Stimulated activated naive B cell treated with anti-CD40 and anti-IgM and Interleukin-4, amounts not matched to agents 10 μg/mL and 1 μg/mL and 100 μg/mL, for 72 hours (primary cell): ENCODE measurements at places on chromosomes 16 and 17.
A peak's percentile ranks its signal among the peaks of the same experiment; 100 is the strongest.

- DNase-seq: peak; percentile 25
Measured at GRCh38 chr16:4847774-4848587, 700 bp downstream of the UBN1 start.

DNA sequence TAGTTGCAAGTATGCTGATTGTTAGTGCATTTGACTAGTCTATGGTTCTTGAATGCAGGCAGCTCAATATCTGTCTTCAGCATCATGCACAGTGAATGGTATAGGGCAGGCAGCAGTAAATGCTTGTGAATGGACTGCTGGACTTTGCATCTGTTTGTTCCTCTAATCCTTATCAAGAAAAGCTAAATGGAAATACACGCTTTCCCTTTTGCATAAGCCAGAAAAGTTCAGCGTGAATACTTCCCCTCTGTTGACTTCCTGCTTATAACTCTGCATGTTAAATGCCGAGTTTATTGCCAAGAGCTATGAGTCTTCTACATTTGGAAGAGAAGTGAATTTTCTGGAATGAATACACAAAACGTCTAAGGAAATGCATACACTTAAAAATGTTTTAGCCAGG, 127.9 kb upstream of the CPHXL start:
- no peak for DNase-seq

GRCh38 chr16:12898551-12898950, 2.8 kb upstream of the SHISA9 start:
- no peak for DNase-seq

GRCh38 chr17:47942096-47942510, 732 bp downstream of the PNPO start:
- DNase-seq: no peak

DNA sequence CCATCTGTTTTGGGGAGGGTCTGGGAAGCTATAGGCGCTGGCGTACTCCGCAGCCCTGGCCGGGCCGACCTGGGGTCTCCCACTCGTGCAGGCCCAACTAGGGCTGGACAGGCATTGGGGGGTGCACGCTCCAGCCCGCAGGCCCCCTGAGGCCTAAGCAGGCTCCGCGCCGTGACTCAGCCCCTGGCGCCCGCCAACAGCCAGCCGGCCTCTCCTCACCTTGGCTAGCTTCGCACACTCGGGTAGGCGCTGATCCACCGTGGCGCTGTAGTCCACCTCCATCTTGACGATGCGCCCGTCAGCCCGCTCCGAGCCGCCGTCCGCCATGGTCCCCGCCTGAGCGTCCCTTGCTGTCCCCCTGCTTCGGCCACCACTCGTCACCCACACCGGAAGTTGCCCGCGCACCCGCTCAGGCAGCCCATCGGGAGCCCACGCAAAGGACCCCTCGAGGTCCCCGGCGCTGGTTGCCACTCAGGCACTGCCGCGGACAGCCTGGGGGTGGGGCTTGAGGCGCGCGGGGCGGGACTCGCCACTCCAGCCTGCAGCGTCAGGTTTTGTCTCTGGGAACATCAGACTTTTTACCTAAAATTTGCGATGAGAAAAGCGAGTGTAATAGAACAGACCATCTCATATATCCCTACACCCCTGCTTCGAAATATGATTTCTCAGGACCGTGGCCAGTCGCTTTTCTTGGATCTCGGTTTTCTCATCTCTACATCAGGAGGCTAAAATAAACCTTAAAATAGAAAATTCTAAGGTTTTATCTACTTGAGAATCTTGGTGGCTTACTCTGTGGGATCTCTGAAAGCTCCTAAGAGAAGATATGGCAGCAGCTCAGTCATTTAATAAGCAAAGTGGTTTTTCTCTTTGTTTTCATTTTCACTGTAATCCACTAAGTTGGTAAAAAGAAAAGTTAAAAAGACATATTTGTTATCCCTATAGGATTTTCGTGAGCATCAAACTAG, at the start of gene PSMD12:
PSMD12 (minus strand) TSS at position 385 of the 965 bp plus-strand sequence; CDS start at position 327, 58 bp downstream.
- DNase-seq: peak; percentile 89

- no peak for DNase-seq
Measured at GRCh38 chr17:13346996-13347762, 254.6 kb downstream of the HS3ST3A1 start.

GRCh38 chr17:65900216-65900615, 291.7 kb downstream of the CEP112 start:
- DNase-seq: no peak

DNA sequence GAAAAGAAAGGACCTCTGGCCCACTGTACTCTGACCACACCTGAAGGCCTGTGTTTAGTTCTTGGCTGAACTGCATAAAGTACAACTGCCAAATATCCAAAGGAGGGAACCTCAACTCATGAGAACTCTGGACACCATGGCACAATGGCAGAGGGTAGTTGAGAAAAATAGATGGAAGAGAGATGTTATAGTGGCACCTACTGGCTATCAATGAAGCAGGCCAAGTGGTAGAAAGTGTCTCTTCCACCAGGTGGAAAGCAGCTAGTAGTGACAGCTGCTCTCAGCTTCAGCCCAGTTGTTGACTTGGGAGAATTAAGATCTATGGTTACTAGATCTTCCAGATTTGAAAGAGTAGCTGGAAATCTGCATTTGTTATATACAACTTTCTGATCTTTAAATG, 3.2 kb downstream of the MED31 start:
- no peak for DNase-seq

DNA sequence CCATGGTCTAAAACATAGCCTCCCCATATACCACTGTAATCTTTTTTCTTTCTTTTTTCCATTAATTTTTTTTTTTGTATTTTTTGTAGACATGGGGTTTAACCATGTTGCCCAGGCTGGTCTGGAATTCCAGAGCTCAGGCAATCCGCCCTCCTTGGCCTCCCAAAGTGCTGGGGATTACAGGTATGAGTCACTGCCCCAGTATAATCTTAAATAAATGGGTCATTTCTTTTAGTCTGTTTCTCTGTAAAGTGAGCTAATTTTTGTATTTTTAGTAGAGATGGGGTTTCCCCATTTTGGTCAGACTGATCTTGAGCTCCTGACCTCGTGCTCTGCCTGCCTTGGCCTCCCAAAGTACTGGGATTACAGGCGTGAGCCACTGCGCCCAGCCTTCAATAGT, 5.7 kb upstream of the NME1 start:
- no peak for DNase-seq

DNA sequence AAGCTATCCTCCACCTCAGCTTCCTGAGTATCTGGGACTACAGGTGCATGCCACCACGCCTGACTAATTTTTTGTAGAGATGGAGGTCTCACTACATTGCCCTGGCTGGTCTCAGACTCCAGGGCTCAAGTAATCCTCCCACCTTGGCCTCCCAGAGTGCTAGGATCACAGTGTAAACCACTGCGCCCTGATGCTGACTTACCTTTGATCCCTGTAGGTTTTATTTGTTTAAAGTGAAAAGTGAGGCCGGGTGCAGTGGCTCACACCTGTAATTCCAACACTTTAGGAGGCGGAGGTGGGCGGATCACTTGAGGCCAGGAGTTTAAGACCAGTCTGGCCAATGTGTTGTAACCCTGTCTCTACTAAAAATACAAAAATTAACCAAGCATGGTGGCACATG, 8.7 kb downstream of the PSKH1 start:
- no peak for DNase-seq

GRCh38 chr17:81460856-81461460, 51.6 kb downstream of the ACTG1 start:
- DNase-seq: no peak

DNA sequence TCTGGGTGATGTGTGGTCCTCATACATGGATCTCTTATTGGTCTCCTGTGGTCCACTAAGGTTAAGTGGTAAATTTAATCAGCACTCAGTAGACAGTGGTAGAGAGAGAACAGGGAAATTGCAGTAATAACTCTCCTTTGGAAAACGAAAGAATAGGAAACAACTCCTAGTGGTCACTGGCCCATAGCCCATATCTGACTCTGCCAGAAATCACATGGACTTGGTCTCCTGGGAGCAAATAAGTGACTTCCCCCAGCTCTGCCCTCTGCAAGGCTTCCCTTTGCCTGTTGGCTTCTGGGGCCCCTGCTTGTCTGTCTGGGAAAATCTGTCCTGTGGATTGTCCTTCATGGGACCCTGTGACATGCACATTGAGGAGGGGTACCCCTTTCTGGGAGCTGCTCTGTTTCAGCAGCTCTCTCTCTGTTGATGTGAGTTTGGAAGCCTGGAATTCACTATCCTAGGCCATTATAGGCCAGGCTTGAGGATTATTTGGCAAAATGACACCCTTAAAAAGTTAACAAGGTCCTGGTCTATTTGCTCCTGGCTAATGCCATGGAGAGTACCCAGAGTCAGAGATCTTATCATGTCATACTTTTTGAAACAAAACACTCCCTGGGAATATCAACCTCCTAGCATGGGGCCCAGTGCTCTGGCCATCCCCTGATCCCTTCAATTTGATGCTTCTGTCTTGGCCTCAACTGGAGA, 58.0 kb upstream of the HNF1B start:
- DNase-seq: no peak

- DNase-seq: no peak
Measured at GRCh38 chr16:17306745-17307144, 164.0 kb downstream of the XYLT1 start.

DNA sequence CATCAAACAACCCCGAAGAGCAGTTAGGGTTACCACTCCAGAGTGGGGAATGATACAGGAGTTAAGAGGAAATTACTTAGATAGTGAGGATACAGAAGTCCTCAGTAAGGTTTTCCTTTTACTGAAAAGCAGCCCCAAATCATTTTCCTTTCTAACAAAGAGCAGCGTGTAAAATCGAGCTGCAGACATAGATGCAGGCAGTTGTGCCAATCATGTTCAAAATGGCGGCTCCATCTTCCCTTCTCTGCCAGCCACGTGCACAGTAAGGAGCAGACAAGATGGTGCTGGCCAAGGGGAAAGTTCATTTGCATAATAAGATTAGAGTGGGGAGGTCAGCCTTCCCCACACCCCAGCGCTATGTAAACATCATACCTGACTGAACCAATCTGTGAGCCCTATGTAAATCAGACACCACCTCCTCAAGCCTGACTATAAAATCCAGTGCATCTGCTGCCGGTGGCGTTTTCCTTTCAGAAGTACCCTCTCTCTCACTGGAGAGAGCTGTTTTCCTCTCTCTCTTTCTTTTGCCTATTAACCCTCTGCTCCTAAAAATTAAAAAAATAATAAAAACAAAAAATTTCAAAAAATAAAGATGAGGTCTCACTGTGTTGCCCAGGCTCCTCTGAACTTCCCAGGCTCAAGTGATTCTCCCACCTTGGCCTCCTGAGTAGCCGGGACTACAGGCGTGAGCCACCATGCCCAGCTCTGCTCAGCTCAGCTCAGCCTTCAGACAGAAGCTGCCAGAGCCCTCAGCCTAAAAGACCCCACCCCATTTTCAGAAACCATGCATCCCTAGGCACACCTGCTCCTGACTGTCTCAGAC, 2.6 kb upstream of the SRL start:
- DNase-seq: no peak

GRCh38 chr17:69046121-69046807, 14.5 kb downstream of the ABCA9 start:
- no peak for DNase-seq

DNA sequence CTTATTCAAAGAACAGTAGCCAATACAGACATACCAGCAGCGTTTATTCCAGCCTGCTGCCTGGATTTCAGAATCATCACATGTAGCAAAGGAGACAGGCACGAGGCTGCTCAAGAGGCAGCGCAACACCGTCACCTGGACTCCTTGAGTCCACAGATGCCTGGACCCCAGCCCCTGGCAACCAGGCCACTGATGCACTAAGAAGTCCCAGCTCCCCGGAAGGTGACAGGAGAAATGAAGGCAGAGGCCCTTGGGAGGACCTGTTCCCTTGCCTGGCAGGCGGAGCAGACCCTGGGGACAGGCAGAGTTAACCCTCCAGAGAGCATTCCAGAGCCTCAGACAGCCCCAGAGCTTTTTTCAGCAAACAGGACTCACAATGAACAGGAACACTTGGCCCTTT, 16.5 kb downstream of the SMIM5 start:
- DNase-seq: no peak

DNA sequence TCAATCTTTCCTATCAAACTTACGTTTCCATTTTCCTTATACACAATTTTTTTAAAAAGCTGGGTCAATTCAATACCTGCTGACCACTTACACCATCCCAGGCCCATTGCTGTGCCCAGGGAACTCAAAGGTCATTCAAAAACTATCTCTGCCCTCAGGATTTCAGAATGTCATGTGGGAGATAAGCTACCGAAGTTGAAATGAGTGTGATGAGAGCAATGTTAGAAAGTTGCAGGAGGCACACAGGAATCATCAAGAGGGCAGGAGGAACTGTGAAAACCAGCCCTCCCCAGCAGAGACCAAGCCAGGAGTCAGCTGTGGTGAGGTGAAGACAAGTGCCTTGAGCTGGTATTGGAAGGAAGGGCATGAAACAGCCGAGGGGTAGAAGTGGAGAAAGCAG, 195.9 kb downstream of the HS3ST3A1 start:
- no peak for DNase-seq

DNA sequence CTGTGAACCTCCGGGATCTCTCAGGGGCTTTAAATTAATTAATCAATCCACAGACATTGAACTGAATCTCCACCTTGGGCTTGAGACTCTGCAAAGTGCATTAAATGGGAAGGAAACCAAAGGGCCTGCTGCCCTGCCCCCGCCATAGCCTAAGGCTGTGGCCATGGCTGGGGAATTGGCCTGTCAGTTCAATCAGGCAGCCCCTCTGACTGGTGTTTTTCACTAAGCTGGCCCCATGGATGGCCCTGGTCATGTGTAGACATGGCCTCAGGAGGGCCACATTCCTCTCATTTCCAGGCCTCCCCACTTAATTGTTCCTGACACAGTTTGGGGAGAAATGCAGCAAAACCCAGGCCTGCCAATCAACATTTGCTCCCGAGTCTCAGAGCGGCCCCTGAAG, 499.8 kb downstream of the WWOX start:
- DNase-seq: no peak

DNA sequence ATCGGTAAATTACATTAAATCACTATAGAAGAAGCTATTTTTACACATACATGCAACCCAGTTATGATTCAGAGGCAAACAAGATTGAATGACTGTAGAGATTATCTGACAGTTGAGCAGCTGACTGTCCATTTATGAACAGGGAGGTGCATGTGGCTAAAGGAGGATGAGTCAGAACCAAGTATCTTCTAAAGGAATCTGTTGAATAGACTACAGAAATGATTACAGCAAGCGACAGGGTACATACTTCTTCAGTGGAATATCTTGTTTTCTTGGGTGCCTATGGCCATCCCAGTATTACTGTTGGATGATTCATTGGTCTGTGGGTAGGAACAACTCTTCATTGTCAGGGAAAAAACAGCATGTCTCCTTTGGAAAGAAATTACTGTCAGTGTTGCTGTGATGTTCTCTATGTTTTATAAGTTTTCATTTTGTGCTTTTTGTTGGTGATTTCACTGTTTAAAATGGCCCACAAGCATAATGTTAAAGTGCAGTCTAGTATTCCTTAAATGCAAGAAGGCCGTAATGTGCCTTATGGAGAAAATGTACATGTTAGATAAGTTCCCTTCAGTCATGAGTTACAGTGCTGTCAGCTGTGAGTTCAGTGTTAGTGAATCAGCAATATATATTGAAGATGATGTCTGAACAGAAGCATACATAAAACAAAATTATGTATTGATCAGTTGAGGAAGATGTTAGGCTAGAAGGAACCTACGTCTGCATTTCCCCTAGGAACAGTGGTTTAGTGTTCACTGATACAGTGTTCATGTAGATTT, 27.0 kb downstream of the CBFB start:
- DNase-seq: no peak
